Activated naive CD4-positive, alpha-beta T cell treated with anti-CD3 and anti-CD28 coated beads, Interleukin-2, amount 50 U/mL, for 72 hours (primary cell): ENCODE measurements at places on chromosomes 12 and 14. TPM values are rescaled to one million over a fixed set of nuclear protein-coding genes. Genes with fewer than 3 reads are reported as not detected.

Gene ART4
- not detected for total RNA-seq

Gene NEDD1
- 45.1 TPM for total RNA-seq

Gene SIX4
- not detected for total RNA-seq

Gene CDCA3
- 110 TPM for total RNA-seq

- DNase-seq: no peak
Observed at GRCh38 chr12:29505122-29505521, 7.6 kb upstream of the OVCH1 start.

DNA sequence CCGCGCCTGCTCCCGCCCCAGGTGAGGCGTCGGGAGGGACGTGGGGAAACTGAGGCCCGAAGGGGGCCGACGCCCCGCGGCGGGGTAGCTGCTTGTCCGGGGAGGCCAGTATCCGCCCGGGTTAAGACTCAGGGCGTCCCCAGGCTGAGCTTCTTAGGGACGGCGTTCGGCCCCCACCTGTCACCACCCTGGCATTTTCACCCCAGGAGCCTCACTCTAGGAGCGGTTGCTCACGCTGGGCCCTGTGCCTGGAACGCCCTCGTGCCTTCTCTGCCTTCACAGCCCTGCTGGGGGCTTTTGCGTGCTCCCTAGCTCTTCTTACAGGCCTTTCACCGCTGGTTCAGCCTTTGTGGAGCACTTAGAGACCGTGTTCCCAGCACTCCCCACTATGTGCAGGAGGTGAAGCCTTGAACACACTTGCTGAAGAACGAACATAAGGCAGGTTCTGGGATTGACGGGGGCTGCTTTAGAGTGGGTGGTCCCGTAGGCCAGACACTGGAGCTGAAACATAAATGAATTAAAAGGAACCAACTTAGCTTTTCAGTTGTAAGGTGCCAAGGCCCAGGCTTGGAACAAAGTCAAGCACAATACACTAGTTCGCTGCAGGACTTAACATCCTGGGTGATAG is 601 bp downstream of the ZNF839 start:
- peak; percentile 68 for DNase-seq

DNA sequence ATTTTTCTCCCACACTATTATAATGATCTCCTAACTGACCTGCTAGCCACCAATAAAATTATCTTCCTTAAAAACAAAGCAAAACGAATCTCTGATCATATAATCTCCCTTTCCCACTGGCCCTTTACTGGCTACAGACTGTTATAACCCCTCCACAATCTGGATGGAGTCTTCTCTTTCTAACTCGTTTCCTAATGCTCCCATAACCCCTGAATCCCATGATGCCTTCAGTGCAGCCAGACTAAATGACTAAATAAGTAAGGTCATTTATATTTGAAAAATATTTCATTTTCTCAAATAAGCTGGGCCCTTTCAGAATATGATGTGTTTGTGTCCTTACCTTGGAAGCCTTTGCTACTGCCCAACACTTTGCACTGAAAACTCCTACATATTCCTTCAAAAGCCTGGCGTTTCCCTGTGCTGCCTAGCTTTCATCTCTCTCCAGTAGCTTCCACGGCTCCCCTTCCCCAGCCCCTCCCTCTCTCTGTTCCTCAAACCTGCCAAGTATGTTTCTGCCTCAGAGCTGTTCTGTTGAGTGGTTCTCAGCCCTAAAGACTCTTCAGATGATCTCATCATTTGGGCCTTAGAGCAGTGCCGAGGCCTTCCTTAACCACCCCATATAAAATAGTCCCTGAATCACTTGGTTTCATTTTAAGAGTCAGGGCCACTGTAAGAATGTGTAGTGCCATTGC is 91.7 kb downstream of the MYRFL start:
- DNase-seq: no peak

GRCh38 chr12:120323772-120324171 is 3.8 kb downstream of the PLA2G1B start:
- DNase-seq: no peak

- no peak for DNase-seq
Observed at GRCh38 chr12:552466-552865, 92.7 kb downstream of the B4GALNT3 start.

- no peak for DNase-seq
Observed at GRCh38 chr14:49637534-49638078, 2.6 kb upstream of the DNAAF2 start.
